Stimulated activated CD4-positive, alpha-beta T cell treated with anti-CD3 and anti-CD28 coated beads, Interleukin-15, amount 100 ng/mL, for 48 hours (primary cell): ENCODE measurements at places on chromosomes 5 and 9.

DNA sequence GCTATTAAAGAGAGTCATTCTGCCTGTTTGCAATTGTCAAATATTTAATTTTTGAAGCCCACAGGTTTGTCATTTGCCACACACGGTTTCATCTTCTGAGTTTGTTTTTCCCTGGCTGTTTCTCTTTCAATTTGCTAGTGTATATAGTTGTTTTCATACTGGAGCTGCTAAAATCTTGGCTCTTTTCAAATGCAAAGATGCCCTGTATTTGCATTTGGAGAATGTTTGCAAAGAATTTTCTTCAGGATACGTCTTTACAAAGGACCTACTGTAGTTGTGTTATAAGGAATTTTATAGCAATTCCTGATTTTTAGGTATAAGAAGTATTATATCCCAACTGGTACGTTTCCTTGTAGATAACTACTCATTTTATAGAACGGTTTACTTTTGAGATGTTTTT lies 48.0 kb downstream of the IZUMO3 start:
- DNase-seq, result no peak

DNA sequence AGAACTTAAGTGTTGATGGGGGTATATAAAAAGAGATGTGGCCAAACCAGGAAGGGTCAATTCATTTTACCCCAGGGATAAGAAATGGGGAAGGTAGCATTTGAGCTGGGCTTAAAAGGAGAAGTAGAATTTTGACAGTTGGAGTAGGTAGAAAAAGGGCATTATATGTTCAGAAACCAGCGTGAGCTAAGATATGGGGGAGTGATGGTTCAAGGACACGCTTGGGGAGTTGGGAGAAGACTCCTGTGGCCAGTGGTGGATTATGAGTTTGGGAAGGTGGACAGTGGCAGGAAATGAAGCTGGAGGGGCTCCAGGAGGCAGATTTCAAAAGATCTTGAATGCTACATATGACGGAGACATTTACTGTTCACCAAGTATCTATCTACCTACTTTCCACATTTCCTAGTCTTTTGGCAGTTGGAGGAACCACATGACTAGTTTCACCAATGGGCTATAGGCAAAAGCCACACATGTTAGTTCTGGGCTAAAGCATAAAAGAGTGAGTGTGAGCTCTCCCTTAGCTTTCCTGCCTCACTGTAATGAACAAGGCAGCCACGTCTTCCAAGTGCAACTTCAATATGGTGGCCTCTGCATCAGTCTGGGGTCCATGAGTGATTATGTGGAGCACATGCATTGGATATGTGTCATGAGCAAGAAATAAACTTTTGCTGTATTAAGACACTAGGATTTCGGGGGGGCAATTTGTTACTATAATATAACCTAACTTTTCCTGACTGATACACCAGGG lies 15.7 kb upstream of the GSN start:
- no peak for DNase-seq

DNA sequence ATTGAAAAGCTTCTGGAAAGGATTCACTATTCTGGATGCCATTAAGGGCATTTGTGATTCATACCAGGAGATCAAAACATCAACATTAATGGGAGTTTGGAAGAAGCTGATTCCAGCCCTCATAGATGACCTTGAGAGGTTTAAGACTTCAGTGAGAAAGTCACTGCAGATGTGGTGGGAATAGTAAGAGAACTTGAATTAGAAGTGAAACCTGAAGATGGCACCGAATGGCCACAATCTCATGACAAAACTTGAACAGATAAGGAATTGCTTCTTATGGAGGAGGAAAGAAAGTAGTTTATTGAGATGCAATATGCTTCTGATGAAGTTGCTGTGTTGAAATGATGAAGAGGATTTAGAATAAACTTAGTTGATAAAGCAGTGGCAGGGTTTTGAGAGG lies 254.6 kb upstream of the SLC24A2 start:
- no peak for DNase-seq

GRCh38 chr5:138909734-138910133 lies 34.6 kb upstream of the LRRTM2 start:
- DNase-seq, result no peak

GRCh38 chr5:124088289-124089032 lies 576.5 kb downstream of the CSNK1G3 start:
- no peak for DNase-seq

- DNase-seq, result no peak
Measured at GRCh38 chr9:127098916-127099553, 23.4 kb downstream of the ANGPTL2 start.

- DNase-seq, result no peak
Measured at GRCh38 chr5:106142116-106142515, 1528.6 kb downstream of the EFNA5 start.

GRCh38 chr9:93308676-93309075 lies 124.7 kb downstream of the WNK2 start:
- no peak for DNase-seq

- DNase-seq, result no peak
Measured at GRCh38 chr5:36675282-36675681, 68.9 kb downstream of the SLC1A3 start.

DNA sequence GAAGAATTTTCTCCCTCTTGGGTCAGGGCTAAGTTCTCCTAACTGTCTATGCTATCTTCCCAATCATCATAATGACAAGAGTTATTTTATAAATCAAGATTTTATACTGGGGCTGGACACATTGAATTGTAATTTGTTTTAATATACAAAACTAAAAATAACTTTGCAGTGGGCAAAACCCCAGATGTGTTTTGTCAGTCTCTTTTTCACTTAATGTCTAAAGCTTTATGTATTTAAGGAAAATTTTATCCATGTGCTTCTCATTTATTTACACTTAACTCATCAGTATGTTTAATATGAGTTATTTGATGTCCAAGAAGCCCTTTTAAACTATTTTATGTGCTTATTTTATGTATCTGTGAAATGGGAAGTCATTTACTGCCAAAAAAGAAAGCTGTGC lies 362.8 kb upstream of the ADAMTSL1 start:
- no peak for DNase-seq

DNA sequence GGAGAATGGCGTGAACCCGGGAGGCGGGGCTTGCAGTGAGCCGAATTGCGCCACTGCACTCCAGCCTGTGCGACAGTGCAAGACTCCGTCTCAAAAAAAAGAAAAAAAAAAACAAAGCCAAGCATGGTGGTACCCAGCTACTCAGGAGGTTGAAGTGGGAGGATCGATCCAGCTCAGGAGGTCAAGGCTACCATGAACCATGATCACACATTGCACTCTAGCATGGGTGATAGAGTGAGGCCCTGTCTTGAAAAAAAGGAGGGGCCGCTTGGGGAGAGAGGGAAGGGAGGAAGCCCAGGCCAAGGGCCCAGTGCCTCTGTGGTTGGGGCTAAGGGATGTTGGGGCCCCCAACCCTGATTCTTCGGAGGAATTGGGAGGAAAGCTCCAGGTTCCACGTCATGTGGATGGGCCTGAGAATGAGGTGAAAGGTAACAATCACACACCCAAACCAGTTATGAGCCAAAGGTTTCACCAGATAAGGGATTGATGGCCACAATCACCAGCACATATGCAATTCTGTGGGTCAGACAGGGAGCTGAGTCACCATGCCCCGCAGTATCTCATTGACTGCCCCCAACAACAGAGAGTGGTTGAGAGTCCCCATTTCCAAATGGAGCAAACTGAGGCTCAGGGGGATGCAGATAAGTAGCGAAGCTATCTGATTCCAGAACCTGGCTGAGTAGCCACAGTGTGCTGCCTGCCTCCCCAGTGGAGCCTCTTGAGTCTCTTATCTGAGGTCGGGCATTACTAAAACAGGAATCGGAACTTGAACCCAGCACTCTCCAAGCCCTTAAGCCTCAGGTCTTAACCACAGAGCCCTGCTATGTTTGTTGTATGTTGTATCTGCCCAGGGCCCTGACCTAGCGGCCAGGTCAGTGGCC lies 20.5 kb downstream of the SWI5 start:
- DNase-seq, result no peak

DNA sequence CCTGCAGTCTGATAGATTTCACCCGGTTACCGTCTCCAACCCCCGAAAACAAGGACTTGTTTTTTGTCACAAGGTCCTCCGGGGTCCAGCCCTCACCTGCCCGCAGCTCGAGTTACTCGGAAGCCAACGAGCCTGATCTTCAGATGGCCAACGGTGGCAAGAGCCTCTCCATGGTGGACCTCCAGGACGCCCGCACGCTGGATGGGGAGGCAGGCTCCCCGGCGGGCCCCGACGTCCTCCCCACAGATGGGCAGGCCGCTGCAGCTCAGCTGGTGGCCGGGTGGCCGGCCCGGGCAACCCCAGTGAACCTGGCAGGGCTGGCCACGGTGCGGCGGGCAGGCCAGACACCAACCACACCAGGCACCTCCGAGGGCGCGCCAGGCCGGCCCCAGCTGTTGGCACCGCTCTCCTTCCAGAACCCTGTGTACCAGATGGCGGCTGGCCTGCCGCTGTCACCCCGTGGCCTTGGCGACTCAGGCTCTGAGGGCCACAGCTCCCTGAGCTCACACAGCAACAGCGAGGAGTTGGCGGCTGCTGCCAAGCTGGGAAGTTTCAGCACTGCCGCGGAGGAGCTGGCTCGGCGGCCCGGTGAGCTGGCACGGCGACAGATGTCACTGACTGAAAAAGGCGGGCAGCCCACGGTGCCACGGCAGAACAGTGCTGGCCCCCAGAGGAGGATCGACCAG lies 121.3 kb downstream of the DAB2IP start:
- DNase-seq, result no peak

DNA sequence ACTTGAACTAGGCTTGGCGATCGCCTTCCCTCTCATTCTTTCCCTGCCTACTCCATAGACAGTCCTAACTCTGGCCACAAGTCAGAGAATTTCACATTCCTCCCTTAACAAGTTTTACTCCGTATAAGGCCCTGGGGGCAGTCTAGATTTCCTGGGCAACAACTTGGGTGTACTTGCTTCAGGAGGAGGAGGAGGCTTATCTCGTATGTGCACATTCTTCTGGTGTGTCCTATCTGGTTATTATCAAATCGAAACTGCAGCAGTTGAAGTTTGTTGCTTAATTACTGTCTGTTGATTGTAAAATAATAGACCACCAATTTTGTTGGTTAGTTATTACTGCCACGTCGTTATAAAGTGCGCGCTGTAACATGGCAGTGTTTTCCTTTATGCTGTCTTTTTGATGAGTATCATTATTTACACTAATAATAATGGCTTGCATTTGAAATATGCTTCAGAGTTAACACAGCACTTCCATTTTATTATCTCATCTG lies 42.0 kb downstream of the PIP5K1B start:
- DNase-seq, result no peak

GRCh38 chr9:96858018-96858573 lies 3.8 kb upstream of the ZNF782 start:
- no peak for DNase-seq

GRCh38 chr5:150118561-150119229 lies 32.3 kb upstream of the CSF1R start:
- no peak for DNase-seq

GRCh38 chr5:172801179-172801671 lies 30.2 kb upstream of the DUSP1 start:
- no peak for DNase-seq

- DNase-seq, result no peak
Measured at GRCh38 chr5:73422164-73422563, 26.4 kb downstream of the FOXD1 start.

GRCh38 chr9:79580055-79580454 lies 8.3 kb downstream of the TLE4 start:
- no peak for DNase-seq

DNA sequence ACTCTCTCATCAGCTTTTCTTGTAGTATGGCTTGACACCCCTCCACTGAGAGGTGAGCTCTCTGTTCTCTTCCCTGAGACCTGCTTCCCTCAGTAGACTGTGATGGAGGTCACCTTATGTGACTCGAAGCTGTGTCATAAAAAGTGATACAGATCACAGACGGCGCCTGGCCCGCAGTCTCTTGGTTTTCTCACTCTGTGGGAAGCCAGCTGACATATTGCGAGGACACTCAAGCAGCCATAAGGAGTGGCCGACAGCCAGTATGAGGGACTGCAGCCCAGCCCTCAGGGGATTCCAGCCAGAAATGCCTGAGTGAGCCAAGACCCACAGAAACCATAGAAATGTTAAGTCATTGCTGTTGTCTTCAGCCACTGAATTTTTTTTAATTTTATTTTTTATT lies 38.0 kb downstream of the GADD45G start:
- DNase-seq, result no peak

DNA sequence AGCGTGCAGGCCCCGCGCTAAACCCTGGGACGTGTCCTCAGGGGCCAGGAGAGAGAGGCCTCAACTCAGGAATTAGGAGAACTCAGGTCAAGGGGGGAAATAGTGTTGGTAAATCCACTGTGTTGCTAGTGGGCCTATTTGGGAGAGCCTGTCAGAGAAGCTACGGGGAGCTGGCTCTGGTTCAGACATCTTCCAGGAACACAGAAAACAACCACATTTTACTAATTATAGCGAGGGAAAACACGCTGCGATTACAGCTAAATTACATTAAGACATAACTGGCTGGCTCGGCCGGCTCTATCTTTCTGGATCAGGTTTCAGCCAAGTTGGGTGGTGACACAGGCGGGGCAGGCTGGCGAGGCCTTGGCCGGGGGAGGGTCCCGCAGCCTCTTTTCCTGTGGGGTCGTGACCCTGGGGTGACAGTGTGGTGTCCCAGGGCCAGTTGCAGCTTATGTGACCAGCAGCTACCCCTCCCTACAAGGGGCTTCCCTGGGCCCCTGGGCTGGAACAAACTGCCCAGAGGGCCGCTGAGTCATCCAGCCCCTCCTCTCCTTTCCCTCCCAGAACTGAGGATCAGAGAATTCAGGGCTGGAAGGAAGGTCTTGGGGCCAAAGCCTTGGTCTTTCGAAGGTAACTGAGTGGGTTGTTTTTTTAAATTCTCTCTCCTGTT lies 75.1 kb downstream of the FGF18 start:
- DNase-seq, result no peak

DNA sequence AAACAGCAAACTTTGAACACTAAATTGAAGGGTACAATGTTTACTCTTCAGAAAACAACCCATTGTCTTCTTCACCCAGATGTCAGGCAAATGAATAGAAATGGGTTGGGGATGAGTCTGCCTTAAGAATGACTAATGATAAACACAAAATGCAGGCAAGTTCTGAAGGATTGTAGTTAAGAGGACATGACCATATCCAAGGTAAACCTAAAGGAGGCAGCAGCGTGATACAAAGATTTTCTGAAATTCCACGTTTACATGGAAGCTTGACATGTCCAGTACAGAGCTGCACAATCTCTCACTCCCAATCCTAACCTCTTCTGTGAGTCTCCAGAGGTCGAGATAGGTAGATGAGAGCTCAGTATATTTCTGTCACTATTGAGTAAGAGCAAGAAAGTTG lies 1263.2 kb upstream of the CDH6 start:
- no peak for DNase-seq

DNA sequence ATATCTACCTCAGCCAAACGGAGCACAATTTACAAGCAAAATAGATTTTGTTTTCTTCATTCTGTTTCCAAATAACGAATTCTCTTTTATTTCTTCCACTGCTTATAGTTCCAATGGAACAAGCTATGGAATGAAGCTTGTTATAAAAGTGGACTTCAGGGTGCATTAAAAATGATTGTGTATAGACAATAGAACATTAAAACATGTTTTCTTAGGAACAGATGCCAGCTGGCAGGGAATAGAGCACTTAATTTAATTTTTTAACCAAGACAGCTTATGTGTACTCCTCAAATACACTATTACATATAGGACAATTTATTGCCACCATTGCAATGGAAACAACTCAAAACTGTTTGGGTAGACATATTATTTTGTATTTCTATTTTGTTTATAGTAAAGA lies 860.1 kb upstream of the TYRP1 start:
- no peak for DNase-seq

- no peak for DNase-seq
Measured at GRCh38 chr5:64637144-64637543, 53.2 kb upstream of the SHISAL2B start.
